HFFc6 (cell line): ENCODE measurements at places on chromosomes 1 and 21.

GRCh38 chr1:171744986-171745385, 3.1 kb upstream of the VAMP4 start:
- no peak for DNase-seq

DNA sequence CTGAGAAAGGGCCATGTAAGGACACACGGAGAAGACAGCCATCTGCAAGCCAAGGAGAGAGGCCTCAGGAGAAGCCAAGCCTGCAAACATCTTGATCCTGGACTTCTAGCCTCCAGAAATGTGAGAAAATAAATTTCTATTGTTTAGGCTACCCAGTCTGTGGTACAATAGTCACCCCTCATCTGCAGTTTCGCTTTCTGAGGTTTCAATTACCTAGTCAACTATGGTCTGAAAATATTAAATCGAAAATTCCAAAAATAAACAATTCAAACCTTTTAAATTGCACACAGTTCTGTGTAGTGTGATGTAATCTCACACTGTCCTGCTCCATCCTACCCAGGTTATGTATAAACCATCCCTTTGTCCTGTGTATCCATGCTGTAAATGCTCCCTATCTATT, 52.6 kb downstream of the ZNF644 start:
- DNase-seq, result no peak

GRCh38 chr1:211741116-211741515, 65.7 kb upstream of the NEK2 start:
- no peak for DNase-seq

DNA sequence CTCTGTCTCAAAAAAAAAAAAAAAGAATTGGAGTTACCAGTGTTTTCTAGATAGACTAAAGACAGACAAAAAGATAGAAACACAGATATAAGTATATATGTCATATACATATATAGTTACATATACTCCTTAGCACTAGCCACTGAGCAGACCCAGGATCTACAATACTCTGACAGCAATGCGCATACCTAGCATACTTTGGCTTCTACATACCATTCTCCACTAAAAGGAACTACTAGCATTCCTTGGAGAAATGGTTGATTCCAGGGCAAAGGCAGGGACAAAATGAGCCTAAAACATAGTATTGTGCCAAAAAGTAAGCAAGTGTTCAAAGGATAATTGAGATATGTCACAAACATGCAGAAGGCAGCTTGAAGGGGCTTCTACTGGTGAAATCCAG, 22.7 kb downstream of the SYNJ1 start:
- no peak for DNase-seq

GRCh38 chr1:172917972-172918371, 132.8 kb downstream of the TNFSF18 start:
- DNase-seq, result peak; percentile 94

GRCh38 chr1:200359610-200360163, 50.1 kb downstream of the ZNF281 start:
- peak; percentile 62 for DNase-seq

DNA sequence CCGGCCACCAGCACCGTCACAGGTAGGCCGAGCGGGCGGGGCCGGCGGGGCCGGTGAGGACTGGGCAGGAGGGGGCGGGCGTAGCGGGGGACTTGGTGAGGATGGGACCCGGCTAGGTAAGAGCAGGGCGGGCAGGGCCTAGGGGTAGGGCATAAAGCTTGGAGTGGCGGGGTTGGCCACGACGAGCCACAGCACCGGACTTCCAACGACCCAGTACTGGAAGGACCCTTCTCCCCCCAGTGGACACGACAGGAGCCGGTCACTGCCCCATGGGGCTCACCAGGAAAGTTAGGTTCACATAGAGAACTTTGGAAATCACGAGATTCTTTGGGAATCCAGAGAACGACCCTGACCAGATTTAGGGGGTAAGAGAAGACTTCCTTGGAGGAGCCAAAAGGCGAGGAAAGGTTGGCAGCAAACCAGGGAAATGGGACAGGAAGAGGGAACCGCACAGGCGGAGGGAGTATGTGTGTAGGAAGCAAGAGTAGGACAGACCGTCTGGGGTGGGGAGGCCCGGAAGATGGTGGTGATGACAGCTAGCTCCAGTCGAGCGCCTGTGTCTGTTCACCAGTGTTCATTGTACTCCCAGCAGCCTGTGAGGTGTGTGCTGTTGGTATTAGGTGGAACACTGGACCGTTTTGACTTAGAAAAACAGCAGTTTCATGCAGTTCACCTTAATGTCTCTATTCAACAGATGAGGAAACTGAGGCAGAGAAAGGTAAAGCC, 20.4 kb downstream of the ZNF362 start:
- DNase-seq, result no peak

GRCh38 chr1:180168786-180169639, 14.3 kb downstream of the QSOX1 start:
- no peak for DNase-seq

- no peak for DNase-seq
Measured at GRCh38 chr1:47417170-47418044, 1.3 kb downstream of the FOXE3 start.

- DNase-seq, result peak; percentile 25
Measured at GRCh38 chr1:163528710-163529348, 207.1 kb downstream of the NUF2 start.

- no peak for DNase-seq
Measured at GRCh38 chr1:65009724-65010420, 43.5 kb upstream of the JAK1 start.

- DNase-seq, result peak; percentile 58
Measured at GRCh38 chr21:39137248-39138178, 45.7 kb downstream of the PSMG1 start.

- DNase-seq, result no peak
Measured at GRCh38 chr1:168484083-168484482, 59.7 kb downstream of the XCL2 start.

GRCh38 chr21:21457077-21457476, 458.9 kb downstream of the NCAM2 start:
- DNase-seq, result no peak

- DNase-seq, result no peak
Measured at GRCh38 chr1:51520700-51521248, 1.7 kb upstream of the EPS15 start.

DNA sequence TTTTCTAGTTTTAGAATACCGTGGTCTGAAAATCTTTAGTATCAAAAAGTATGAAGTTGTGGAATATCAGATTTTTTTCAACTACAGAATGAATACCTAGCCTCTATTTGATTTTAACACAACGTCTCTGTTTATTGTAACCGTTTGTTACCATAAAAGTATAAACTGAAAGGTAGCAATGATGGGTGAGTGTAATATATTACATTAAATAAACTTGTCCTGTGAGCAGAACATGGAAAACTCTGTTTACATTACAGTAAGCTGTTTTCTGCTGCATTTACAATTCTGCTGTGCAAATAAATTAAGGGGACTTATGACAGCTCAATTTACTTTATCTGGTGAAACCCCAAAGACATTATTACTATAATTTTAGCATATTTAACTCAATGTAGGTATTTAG, 62.5 kb downstream of the CHRM3 start:
- DNase-seq, result no peak

DNA sequence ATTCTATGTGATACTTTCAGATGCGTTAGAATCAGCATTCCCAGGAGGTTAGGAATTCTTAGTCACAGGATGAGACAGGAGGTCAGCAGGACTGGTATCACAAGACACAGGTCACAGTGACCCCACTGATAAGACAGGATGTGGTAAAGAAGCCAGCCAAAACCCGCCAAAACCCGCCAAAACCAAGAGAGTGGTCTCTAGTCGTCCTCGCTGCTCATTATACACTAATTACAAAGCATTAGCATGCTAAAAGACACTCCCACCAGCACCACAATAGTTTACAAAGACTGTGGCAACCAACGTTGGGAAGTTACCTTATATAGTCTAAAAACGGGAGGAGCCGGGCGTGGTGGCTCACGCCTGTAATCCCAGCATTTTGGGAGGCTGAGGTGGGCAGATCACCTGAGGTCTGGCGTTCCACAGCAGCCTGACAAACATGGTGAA, 13.9 kb upstream of the ACTA1 start:
- DNase-seq, result no peak

GRCh38 chr1:226233293-226233692, 9.8 kb downstream of the MIXL1 start:
- no peak for DNase-seq

GRCh38 chr1:211606332-211606913, 27.5 kb upstream of the SLC30A1 start:
- no peak for DNase-seq

- no peak for DNase-seq
Measured at GRCh38 chr1:61202854-61203598, 120.7 kb downstream of the NFIA start.

DNA sequence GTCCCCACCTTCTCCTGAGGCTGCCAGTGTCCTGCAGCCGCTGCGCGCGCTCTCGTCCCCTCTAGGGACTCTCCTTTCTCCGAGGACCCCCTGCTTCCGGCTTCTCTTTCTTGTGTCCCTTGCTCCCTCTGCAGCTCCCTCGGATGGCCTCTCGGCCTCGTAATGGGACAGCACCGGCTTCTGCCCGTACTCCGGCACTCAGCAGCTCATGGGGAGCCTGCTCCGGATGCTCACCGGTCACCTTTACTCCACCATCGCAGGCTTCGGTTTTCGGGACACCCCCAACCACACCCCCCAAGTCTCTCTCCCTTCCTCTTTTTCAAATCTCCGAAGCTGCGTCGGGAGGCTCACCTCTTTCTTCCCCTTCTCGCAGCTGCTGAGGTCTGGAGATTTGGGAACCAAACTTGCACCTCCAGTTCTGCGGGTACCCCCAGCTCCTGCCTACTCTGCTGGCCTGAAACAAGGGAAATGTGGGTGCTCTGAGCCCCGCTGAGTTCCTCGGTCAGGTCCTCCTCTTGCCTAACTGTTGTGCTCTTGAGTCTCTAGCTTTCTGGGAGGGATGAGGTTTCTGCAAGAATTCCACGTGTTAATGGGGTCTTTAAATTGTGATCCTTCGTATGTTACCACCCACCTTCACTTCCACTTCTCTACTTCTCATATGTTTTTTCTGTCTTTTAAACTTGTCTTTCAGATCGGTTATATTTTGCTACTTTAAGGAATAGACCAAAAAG, 930 bp downstream of the CDC14A start:
- DNase-seq, result no peak

- no peak for DNase-seq
Measured at GRCh38 chr1:20723537-20724363, 5.9 kb upstream of the KIF17 start.

GRCh38 chr21:45499970-45500577, 42.2 kb downstream of the SLC19A1 start:
- no peak for DNase-seq

DNA sequence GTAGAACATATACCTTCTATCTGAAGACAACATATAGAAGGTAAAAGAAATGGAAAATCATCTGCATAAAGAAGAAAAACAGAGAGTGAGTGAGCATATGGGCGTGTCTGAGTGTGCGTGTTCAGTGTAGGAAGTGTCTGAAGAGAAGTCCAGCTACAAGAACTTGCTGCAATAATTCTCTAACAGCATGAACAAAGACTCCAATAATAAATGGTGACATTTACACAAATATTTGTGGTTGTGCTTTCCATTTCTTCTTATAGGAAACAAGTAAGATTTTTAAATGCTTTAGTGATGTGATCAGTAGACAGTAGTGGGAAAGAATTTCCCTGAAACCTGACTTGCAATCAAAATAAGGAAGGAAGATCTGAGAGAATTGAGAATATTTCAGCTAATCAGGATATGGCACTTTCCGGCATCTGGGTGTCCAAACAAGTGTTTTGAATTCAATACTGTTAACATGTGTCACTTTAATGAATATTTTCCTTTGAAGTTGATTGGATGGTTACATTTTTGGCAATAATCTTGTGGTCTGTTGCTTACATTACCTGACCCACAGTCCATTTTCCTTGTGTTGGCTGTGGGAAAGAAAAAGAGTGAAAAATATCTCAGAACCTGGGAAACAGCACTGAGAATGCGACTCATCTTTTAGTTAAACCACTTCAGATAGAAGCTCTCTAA, 154.0 kb downstream of the TGFB2 start:
- peak; percentile 97 for DNase-seq

GRCh38 chr1:157961805-157962762, 31.4 kb upstream of the KIRREL1 start:
- DNase-seq, result peak; percentile 66

DNA sequence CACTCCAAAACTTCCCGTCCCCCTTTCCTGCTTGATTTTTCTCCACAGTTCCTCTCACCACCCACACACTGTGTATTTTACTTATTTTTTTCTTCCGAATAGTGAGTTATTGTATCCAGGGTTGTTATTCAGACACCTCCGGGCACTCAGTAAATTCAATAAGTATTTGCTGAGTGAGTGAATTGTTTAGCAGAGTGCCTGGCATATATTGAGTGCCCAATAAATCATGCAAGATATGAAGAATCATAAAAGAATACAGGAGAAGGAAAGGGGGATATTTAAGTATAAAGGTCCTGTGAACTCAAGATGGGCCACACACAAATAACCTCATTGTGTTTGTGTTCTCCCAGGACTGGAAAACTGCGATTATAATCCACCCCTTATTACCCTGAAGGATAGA, 139.9 kb downstream of the GALNT2 start:
- no peak for DNase-seq

DNA sequence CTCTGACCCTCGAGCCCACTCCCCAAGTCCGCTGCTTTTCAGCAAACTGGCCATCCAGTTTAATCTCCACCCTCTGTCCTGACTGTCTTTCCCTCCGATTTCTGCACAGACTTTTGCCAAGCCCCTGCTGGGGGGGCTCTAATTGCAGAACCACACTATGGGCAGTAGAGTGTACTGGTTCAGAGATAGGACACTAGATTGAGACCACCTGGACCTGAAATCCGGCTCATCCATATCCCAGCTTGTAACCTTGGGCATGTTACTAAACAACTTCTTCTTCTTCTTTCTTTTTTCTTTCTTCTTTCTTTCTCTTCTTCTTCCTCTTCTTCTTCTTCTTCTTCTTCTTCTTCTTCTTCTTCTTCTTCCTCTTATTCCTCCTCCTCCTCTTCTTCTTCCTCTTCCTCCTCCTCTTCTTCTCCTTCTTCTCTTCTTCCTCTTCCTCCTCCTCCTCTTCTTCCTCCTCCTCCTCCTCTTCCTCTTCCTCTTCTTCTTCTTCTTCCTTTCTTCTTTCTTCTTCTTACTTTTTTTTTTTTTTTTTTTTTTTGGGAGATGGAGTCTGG, 7.7 kb downstream of the LRRC71 start:
- DNase-seq, result no peak

DNA sequence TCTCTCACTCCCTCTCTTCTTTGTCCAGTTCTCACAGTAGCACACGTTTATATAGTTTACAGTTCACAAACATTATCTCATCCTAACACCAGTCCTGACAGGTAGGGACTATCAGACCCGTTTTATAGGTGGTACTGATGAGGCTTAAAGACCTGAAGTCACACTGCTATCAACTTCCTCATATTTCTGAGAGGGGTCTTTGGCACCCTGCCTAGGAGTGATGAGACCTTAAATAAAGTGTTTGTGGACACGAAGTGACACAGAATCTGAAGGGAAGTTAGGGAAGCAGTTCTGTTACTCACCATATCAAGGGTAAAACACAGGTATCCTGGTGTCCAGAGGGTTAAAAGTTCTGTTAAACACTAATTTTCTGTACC, 590 bp upstream of the TACSTD2 start:
- DNase-seq, result no peak

GRCh38 chr1:91065337-91065736, 43.5 kb upstream of the ZNF644 start:
- no peak for DNase-seq

GRCh38 chr21:21046063-21046462, 47.9 kb downstream of the NCAM2 start:
- DNase-seq, result no peak
